Upper lobe of right lung (tissue), 1 donor: ENCODE measurements at places on chromosomes 1 and 21. TPM values are rescaled to one million over a fixed set of nuclear protein-coding genes. Genes with fewer than 3 reads are reported as not detected.

The EVA1B gene
- 27.2 TPM for total RNA-seq

- H3K36me3 ChIP-seq, result peaks cover 37% of the 10 kb centered on the region
- H3K4me1 ChIP-seq, result no peaks in the 10 kb centered on the region
- H3K27ac ChIP-seq, result no peak overlapping the region
- no peak overlapping the region for H3K4me3 ChIP-seq
These were observed 50.6 kb upstream of the TTC39A start for GRCh38 chr1:51380936-51381335.

DNA sequence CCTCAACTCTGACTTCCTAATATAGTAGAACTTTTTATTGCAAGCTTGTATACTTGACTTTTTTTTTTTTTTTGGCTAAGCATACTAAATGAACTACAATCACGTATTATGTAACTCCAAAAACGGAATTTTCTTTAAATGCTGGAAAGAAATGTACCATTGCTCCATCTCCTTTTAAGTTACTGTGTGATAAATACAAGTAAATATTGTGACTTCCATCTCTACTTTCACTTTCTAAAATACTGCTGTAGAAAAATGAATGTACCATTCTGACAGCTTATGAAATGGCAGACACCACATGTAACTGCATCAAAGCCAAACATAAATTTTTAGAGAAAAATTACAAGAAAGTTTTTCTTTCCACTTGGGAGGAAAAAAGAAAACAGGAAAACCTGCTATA, 54.7 kb downstream of the ASH1L start:
- H3K27me3 ChIP-seq, result no peaks in the 10 kb centered on the region
- H3K27ac ChIP-seq, result no peak overlapping the region
- H3K4me1 ChIP-seq, result peaks cover 13% of the 10 kb centered on the region
- peaks cover 6% of the 10 kb centered on the region for H3K36me3 ChIP-seq

DNA sequence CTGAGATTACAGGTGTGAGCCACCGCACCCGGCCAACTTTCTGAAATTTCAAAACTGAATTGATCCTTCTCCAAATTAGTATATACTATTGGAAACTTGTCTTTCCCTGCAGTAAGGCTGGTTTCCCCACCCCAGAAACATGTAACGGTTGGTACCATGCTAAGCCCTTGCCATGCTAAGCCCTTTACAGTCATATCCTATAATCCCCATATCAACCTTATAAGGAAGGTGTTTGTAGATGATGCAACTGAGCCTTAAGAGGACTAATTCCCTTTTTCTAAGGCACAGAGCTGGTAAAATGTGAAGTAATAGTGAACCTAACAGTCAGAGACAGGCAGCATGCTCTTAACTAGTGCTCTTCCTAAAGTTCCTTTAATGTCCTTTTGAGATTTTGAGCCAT, 413.7 kb downstream of the DISC1 start:
- no peak overlapping the region for H3K4me3 ChIP-seq
- no peak overlapping the region for H3K27ac ChIP-seq
- no peaks in the 10 kb centered on the region for H3K36me3 ChIP-seq
- no peaks in the 10 kb centered on the region for H3K27me3 ChIP-seq

DNA sequence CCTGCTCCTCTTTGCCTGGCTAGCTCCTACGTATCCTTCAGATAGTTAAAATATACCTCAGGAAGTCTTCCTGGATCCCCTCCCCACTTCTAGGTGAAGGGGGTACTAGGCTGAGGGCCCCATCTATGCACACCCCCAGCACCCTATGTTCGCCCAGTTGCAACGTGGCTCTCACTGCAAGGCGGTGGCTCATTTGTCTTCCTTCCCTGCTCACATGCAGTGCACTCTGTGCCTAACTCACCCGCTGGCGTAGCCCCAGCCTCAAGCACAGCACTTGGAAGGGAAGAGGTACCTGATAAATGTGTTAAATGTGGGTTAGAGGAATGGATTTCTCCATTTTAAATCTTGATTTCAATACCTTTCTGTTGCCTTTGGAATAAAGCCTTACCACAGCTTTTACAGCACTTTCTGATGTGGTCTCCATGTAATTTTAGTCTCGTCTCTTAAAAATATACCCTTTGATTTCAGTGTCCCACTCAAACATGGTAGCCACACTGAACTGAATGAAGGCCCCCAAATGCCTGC, 39.3 kb downstream of the L1TD1 start:
- no peaks in the 10 kb centered on the region for H3K27me3 ChIP-seq
- no peaks in the 10 kb centered on the region for H3K4me1 ChIP-seq
- H3K4me3 ChIP-seq, result no peak overlapping the region

- no peak overlapping the region for H3K27ac ChIP-seq
- H3K27me3 ChIP-seq, result no peaks in the 10 kb centered on the region
- no peaks in the 10 kb centered on the region for H3K4me1 ChIP-seq
- no peak for DNase-seq
- H3K36me3 ChIP-seq, result no peaks in the 10 kb centered on the region
- H3K4me3 ChIP-seq, result no peak overlapping the region
These were observed 37.3 kb upstream of the KHDRBS1 start for GRCh38 chr1:31976401-31976800.
